ENCODE measurements at places on chromosomes 13 and 19.

GRCh38 chr19:51359294-51359693, 6.9 kb downstream of the ETFB start:
- no peak for DNase-seq

GRCh38 chr13:70798385-70798784, 690.1 kb upstream of the KLHL1 start:
- DNase-seq: no peak

- DNase-seq: no peak
Measured at GRCh38 chr13:40146611-40147117, 491.2 kb downstream of the COG6 start.

DNA sequence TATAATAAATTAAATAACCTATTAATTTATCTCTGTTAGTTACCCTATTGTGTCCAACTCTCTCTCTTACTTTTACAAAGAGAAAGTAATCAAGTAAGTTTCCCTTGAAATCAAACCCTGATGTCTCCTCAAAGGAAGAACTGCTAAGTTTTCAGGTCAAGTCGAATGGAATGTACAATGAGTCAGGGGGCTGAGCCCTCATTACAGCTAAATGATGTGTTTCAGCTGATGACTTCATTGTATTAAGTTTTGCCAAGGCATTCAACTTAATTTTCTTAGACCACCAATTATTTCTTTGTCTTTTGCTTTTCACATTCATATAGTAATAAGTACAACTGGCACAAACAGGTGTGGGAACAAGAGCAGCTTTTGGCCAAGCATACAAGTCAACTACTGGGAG, 54.7 kb upstream of the DCT start:
- DNase-seq: no peak

GRCh38 chr19:58563034-58563573, 4.7 kb upstream of the UBE2M start:
- no peak for DNase-seq

DNA sequence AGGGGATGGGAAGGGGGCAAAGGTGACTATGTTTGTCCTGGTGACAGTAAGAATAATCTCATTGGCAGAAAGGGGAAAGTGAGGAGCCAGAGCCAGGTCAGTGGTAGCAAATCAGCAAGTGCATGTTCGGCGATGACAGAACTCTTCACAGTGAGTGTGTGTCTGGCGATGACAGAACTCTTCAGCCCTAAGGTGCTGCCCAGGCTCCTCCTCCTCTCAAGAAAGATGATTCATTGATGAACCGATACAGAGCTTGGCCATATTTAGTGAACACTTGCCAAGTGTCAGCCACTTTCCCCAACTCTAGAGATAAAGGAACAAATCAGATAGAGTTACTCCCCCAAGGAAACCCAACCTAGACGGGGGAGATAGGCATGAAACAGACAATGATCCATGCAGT, 199.3 kb upstream of the UBL3 start:
- DNase-seq: no peak

DNA sequence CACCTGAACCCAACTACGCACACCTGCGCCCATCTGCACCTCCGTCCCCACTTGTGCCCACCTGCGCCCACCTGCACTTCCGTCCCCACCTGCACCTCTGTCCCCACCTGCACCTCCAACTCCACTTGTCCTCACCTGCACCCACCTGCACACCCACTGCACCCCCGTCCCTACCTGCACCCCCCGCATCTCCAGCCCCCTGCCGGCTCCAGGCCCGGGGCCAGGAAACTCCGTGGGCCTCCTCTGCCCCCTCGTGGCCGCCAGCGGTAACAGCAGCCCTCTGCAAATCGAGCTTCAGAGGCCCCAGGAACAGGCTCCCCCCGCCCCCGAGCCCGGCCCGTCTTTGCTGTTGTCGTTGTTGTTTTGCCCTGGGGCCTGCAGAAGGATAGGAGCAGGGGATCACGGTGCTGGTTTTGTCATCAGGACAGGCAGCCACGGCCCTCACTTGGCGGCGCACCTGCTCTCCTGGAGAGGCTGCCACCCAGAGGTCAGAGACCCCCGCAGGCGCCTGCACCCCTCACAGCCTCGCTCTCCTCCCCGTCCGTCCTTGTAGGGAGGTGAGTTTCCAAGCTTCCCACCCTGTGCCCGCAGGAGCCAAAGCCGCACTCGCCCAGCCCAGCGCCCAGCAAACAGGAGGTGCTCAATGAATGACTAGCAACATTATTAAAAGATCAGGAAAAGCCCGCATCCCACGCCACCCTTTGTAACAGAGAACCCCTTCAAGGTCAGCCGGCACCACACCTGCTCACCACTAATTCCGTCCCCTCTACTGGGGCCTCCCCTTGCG, 65.4 kb downstream of the GNG7 start:
- peak; percentile 36 for DNase-seq

GRCh38 chr19:927780-928401, 2.1 kb downstream of the ARID3A start:
- DNase-seq: no peak

GRCh38 chr19:14563989-14564651, 7.7 kb downstream of the NDUFB7 start:
- peak; percentile 6 for DNase-seq

- no peak for DNase-seq
Measured at GRCh38 chr19:13764821-13765394, 586 bp downstream of the MRI1 start.

GRCh38 chr19:7645163-7645562, 8.3 kb downstream of the STXBP2 start:
- no peak for DNase-seq

DNA sequence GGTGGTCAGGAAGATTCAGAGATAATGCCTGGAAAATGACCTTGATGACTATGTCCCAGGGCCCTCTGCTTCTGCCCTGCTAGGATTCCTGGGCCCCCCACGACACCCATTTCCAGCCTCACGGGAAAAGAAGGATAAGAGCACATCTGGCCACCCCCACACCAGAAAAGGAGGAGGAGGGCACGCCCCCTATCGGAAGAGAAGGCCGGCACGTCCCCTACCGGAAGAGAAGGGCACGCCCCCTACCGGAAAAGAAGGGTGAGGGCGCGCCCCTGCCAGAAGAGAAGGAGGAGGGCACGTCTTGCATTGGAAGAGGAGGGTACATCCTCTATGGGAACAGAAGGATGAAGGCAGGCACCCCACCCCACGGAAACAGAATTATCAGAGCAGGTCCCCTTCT, 84.3 kb downstream of the IER2 start:
- DNase-seq: peak; percentile 61

GRCh38 chr13:74194846-74195245, 60.6 kb upstream of the KLF12 start:
- DNase-seq: no peak

GRCh38 chr13:110346661-110347067, 39.6 kb downstream of the COL4A2 start:
- no peak for DNase-seq

DNA sequence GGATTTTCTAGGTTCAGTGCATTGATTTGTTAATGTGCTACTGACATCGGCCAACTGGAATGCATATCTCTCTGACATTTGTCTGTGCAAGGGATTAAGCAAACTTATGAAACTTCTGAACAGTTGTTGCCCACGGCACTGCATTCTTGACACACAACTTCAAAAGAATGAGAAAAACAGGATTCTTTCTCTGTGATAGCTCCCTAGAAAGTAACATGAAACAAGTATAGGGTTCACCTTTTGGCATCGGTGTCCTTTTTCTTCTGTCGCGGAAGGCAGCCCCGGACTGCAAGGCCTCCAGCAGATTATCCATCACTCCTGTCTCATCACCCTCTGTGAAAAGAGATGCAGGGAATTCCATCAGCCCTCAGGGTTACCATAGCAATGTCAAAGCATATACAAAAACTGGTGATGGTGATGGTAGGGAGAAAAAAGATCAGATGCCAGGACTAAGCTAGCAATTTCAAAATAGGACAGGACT, 389.2 kb downstream of the DIAPH3 start:
- DNase-seq: no peak

- DNase-seq: no peak
Measured at GRCh38 chr13:32142956-32143375, 111.4 kb downstream of the FRY start.

- DNase-seq: no peak
Measured at GRCh38 chr13:99034333-99035085, 56.6 kb upstream of the DOCK9 start.

DNA sequence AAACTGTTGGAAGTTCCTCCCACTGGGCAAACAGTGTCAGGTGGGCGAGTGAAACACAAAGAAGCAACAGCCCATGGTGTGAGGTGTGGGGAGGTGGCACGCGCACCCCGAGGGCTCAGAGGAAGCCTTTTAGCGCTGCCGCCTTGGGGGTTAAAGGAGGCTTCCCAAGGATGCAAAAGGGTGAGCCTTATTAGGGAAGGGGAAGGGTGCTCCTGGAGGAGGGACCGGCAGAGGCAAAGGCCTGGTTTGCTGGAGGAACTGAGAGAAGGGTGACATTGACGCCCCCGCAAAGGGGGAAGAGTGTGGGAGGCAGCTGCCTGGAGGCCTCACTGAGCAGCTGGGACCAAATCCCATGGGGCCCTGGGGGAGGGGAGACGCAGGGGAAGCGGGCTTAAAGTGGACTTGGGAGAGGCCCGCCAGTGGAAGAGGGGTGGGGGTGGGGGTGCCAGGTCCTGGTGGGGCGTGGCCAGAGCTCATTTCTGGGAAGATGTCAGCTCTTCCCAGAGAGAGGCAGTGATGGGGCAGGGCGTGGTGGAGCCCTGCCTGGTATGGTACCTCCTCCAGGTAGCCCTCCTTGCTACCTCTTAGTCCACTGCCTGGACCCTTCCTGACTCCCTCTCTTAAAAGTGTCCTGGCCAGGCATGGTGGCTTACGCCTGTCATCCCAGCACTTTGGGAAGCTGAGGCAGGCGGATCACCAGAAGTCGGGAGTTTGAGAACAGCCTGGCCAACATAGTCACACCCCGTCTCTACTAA, 12.0 kb upstream of the FCHO1 start:
- DNase-seq: no peak

DNA sequence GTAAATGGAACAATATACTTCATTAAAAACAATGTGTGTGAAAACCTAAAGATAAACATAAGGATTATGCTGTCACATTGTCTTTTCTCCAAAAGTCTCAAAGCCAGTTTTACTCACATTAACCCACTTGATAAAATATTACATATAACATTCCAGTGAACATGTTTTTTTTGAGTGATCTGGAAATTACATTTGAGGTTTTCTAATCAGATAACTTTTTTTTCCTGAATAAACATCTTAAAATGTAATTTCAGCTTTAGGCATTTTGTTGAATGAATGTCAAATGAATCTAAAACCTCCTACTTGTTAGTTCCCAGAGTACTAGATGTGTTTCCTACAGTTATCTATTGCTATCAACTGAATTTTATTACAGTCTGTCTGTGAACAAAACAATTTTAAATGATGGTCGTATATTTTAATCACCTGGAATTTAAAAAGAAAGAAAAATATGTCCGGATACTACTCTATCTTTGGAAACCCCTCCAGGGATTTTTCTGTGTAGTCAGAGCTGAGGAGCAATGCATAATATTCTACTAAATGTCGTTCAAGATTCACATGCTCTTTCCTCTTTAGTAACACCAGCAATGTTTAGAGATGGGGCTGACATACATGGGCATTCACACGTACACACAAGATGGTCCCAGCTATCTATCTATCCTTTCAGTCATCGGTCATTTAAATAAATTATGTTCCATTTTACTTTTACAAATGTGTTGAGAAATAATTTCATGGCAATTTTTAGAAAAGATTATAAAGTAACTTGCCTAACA, 283.9 kb downstream of the KLF12 start:
- DNase-seq: no peak

GRCh38 chr13:76820759-76821158, 65.4 kb downstream of the KCTD12 start:
- no peak for DNase-seq

DNA sequence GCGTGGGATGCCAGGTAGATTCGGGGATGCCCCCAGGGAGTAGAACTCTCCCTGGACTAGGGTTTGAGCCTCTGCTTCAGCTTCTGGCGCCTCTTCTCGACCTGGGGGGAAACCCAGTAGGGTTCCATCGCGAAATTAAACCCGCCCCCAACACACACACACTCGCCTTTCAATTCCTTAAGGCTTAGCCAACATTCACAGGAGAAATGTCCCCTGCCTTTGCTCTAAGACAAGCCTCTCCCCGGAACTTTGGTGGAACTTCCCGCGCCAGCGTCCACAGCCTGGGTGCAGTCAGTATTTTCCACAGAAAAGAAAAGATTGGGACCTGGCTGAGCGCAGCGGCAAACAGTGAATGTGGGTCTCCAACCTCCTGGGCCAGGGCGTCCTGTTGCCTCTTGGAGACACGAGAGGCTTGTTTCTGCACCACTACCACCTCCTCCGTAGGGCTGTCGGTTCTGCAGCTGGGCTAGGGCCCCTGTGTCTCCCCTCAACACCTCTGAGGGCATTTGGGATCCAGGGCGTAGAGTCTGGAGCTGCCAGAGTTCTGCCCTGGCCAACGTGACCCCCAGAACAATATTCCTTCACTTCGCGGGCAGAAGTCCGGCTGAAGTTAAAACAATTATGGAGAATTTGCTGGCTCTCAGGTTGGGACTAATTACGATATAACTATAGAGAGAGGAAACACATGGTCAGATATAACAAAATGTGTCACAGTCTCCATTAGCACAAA, 3.2 kb downstream of the PDX1 start:
- no peak for DNase-seq

- DNase-seq: peak; percentile 98
Measured at GRCh38 chr19:11346104-11346940, at the start of the genes CCDC159 and TMEM205. TSS of gene CCDC159 (plus strand) at chr19:11346519. CDS start at chr19:11346607, 88 bp downstream. TSS of gene TMEM205 (minus strand) at chr19:11346268. CDS start at chr19:11345619, 649 bp downstream.

GRCh38 chr13:109998684-109999533, 212.5 kb upstream of the IRS2 start:
- DNase-seq: no peak

GRCh38 chr19:10138879-10139795, 19.4 kb upstream of the EIF3G start:
- no peak for DNase-seq

- no peak for DNase-seq
Measured at GRCh38 chr13:52096062-52096461, 32.8 kb downstream of the NEK5 start.

GRCh38 chr13:32737111-32737571, 150.9 kb downstream of the PDS5B start:
- DNase-seq: no peak

DNA sequence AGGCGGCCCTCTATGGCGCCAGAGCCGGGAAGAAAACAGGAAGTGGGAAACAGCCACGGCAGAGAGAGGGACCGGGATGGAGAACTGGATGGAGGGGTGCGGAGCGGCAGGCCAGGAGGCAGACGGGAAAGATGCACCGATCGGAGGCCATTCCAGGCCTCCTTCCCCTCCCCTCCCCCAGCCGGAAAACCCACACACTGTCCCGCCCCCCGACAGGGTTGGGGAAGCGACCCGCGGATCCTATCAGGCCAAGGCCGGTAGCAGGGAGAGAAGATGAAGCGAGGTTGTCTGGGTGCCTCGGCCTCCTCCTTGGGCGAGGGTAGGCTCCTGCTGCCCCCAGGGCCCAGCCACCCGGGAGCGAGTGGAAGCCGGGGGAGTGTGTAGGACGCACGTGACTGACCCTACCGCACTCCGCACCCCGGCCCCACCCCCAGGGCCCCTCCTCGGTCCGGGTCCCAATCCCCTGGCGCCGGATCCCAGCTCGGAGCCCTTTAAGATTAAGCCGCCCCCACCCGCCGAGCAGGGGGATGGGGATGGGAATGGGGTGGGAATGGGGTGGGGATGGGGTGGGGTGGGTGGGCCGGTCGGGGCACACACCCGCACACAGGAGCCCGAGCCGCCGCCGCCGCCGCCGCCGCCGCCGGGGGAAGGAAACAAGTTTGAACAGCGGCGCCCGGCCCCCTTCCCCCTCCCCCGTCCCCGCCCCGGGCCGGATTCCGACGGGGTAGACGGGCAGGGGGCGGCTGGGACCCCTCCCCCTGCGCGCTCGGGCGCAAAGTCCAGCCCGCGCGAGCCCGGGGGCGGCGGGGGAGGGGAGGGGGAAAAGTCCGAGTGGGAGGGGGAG, 1.5 kb downstream of the ERF start:
- DNase-seq: no peak

- DNase-seq: no peak
Measured at GRCh38 chr13:20426766-20427448, 98.8 kb downstream of the CRYL1 start.

Measured in stimulated activated CD4-positive, alpha-beta T cell treated with anti-CD3 and anti-CD28 coated beads, TNF-alpha, amount 100 ng/mL, for 24 hours (primary cell).